ENCODE measurements at places on chromosomes 7 and 10. TPM values are rescaled to one million over a fixed set of nuclear protein-coding genes. Genes with fewer than 3 reads are reported as not detected.

The GPR15LG gene
- polyA plus RNA-seq, result not detected

The ASB13 gene
- polyA plus RNA-seq, result 9.2 TPM

The FAM25G gene
- not detected for polyA plus RNA-seq

The FAM24B gene
- polyA plus RNA-seq, result 9.2 TPM

The TAS2R5 gene
- polyA plus RNA-seq, result 0.75 TPM

The NKX2-3 gene
- not detected for polyA plus RNA-seq

The AOC1 gene
- not detected for polyA plus RNA-seq

The ZNF804B gene
- polyA plus RNA-seq, result not detected

The IGFBP3 gene
- polyA plus RNA-seq, result 51.2 TPM

The C10orf62 gene
- 0.19 TPM for polyA plus RNA-seq

The GJD4 gene
- not detected for polyA plus RNA-seq

The PON1 gene
- not detected for polyA plus RNA-seq

The CASP7 gene
- 13.6 TPM for polyA plus RNA-seq

The CPVL gene
- 0.16 TPM for polyA plus RNA-seq

The FANK1 gene
- 13.6 TPM for polyA plus RNA-seq

The GTF2IRD2 gene
- 29.5 TPM for polyA plus RNA-seq

The CASTOR2 gene
- polyA plus RNA-seq, result 5.4 TPM

The VAX1 gene
- polyA plus RNA-seq, result not detected

The EIF5AL1 gene
- 0.26 TPM for polyA plus RNA-seq

The KMT2E gene
- 6.9 TPM for polyA plus RNA-seq

The KIAA1217 gene
- polyA plus RNA-seq, result 7.2 TPM

The PIP gene
- not detected for polyA plus RNA-seq

The TCF7L2 gene
- 10.2 TPM for polyA plus RNA-seq

The CCDC136 gene
- 48.4 TPM for polyA plus RNA-seq

The ORAI2 gene
- 85.8 TPM for polyA plus RNA-seq

The RELN gene
- 0.02 TPM for polyA plus RNA-seq

The SPDYE8 gene
- not detected for polyA plus RNA-seq

The SPDYE2 gene
- polyA plus RNA-seq, result not detected

The FRMPD2 gene
- polyA plus RNA-seq, result 0.02 TPM

The MBLAC1 gene
- polyA plus RNA-seq, result 4.4 TPM

The FBXO24 gene
- polyA plus RNA-seq, result 0.71 TPM

The PRKCQ gene
- polyA plus RNA-seq, result 0.18 TPM

The ADCYAP1R1 gene
- polyA plus RNA-seq, result 0.71 TPM

The SPOCK2 gene
- 0.18 TPM for polyA plus RNA-seq

The SFTPA2 gene
- not detected for polyA plus RNA-seq

The PPIA gene
- 6,239 TPM for polyA plus RNA-seq

Measured in SK-N-SH (cell line).